ENCODE measurements at places on chromosomes 1 and 21. TPM values are rescaled to one million over a fixed set of nuclear protein-coding genes. Genes with fewer than 3 reads are reported as not detected.

DNA sequence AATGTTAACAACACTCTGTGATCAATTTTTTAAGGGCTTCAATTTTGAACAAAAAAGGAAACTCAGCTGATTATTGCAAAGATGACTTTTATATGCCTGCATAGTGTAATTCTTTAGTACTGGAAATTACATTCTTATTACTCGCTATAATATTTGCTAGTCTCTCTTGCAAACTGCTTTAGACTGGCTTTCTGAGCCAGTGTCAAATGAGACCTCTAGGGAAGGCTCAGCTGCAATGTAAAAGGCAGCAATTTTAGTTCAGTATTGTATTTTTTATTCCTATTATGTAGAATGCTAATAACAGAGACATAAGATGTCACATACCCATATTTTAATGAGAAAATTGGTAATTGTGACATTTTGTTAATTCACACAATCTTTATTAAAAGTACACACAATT, 338.1 kb upstream of the LYPLAL1 start:
- no peak for DNase-seq

MEX3A gene
- total RNA-seq: 0.77 TPM

GRCh38 chr1:226779561-226779960, 40.5 kb upstream of the ITPKB start:
- no peak for DNase-seq

- no peak for DNase-seq
Measured at GRCh38 chr1:157798211-157798610, 21.3 kb upstream of the FCRL2 start.

DNA sequence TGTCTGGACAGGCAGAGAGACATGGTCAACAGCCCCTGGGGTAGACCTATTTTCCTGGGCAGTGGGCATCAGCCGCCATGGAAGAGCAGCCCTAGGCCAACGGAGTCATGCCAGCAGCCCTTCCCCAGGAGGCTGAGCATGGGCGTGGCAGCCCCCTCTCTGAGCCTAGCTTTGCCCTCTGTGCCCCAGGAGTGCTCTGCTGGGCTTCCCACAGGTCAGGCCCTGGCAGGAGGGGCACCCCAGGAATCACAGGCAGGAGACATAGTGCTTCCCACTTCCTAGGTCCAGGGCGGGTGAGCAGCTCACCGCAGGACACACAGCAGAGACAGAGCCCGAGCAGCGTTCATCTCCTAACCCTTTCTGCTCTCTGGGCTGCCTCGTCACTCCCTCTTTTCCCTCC, 132.8 kb downstream of the GLIS1 start:
- DNase-seq: no peak

CD244 gene
- not detected for total RNA-seq

INSRR gene
- total RNA-seq: not detected

GRCh38 chr1:204814166-204814884, 56.3 kb upstream of the NFASC start:
- peak; percentile 30 for DNase-seq

- DNase-seq: no peak
Measured at GRCh38 chr1:89611721-89612120, 21.2 kb upstream of the LRRC8C start.

KRTAP6-3 gene
- not detected for total RNA-seq

GRCh38 chr1:87147851-87148250, 180.8 kb upstream of the LMO4 start:
- DNase-seq: no peak

DNA sequence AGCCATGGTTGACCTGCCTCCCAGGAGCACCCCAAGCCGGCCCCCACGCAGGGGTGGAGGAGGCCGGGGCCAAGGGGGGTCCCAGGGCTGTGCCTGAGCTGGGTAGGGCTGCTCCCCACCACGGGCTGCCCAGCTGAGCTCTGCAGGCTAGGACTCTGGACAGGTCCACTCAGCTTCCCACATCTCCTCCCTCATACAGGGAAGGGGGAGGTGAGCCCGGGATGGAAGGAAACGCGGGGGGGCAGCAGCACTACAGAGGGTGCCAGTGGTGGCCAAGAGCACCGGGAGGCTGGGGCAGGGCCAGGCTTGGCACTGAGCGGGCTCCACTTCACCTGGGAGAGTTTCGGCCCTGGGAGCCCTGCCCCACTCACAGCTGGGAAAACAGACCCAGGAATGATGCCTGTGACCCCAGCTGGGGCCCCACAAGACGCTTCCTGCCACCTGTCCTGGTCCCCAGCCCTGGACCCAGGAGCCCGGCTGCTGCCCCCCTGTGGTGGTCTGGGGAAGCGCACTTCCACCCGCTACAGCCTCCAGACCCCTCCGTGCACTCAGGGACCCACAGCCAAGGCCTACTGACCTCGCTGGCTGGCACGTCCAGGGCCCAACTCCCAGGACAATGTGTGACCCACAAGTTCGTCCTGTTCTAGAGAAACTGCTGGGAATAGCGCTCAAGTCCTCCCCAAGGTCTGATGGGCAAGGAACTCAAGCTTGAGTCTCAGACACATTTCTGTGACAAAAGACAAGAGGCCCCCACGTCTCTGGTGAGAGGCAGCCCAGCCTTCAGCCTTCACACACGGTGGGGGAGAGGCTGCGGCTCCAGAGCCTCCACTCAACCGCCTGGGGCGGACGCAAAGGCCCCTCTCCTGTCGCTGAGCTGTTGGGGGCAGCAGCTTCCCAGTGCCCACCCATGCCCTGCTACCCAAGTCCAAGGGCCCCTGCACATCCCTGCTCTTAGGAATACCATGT, 3.0 kb downstream of the AURKAIP1 start:
- peak; percentile 69 for DNase-seq

DNA sequence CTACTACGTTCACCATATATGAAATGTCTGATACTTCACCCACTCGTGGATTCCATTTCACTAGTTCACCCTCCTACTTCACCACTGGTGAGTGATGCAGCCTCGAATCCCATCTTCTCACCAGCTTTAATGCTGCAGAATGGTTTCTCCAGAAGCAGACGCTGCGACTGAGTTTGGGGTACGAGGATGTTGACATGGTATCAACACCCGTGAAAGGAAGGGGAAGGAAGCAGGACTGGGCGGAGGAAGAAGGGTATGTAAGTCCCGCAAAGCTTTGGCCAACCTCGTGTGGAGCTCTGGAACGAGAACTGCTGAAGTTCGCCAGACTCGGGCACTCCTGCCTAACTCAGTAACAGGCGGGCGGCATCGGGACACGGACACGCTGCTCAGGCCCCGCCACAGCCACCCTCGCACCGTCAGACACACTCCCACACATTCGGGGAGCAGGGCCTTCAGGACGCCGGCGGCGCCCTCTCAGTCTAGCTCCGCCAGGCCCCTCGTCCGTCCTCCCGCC, 833 bp upstream of the DIP2A start:
- DNase-seq: no peak

- no peak for DNase-seq
Measured at GRCh38 chr1:76635784-76636183, 231.5 kb upstream of the ST6GALNAC5 start.

All from uterus (tissue), 4 donors.